ENCODE measurements at places on chromosomes 4 and X. TPM values are rescaled to one million over a fixed set of nuclear protein-coding genes. Genes with fewer than 3 reads are reported as not detected.

The VCX2 gene
- not detected for total RNA-seq

The FBXO8 gene
- total RNA-seq = 12.0 TPM

The RBM41 gene
- 8.5 TPM for total RNA-seq

The AMTN gene
- not detected for total RNA-seq

The ARX gene
- 0.29 TPM for total RNA-seq

The SCML1 gene
- total RNA-seq = 7.3 TPM

The ADH1C gene
- total RNA-seq = not detected

The GLRA2 gene
- not detected for total RNA-seq

The TKTL2 gene
- total RNA-seq = not detected

The HSFX3 gene
- total RNA-seq = not detected

The RAB41 gene
- total RNA-seq = not detected

All from A549 treated with RU486 at 1 μM for 4 hours (cell line).